ENCODE measurements at places on chromosomes 5 and 9. TPM values are rescaled to one million over a fixed set of nuclear protein-coding genes. Genes with fewer than 3 reads are reported as not detected.

DNA sequence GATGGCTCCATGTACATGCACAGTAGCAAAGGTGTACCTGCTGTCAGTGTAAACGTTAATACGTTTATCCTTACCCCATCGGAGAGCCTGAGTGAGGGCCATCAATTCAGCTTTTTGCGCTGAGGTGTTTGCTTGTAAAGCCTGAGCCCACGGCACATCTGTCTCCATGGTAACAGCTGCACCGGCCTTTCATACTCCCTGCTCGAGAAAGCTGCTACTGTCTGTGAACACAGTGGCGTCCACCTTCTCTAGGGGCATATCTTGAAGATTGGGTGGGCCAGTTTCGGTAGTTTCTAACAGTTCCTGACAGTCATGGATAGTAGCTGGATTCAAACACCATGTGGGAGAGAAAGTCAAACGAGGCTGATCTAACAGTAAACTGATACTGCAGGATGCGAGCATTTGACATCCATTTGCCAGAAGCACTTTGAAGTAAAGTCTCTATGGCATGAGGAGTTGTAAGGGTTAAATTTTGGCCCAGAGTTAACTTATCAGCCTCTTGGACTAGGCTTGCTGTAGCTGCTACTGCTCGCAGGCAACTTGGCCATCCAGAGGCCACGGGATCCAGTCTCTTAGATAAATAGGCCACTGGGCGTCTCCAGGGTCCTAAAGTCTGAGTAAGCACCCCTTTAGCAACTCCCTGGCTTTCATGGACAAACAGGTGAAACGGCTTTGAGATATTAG is 21.0 kb upstream of the RHOBTB3 start:
- no peak overlapping the region for H3K27ac ChIP-seq
- peaks cover 4% of the 10 kb centered on the region for H3K4me1 ChIP-seq
- peaks cover 8% of the 10 kb centered on the region for H3K27me3 ChIP-seq
- DNase-seq, result no peak
- H3K4me3 ChIP-seq, result no peak overlapping the region

DNA sequence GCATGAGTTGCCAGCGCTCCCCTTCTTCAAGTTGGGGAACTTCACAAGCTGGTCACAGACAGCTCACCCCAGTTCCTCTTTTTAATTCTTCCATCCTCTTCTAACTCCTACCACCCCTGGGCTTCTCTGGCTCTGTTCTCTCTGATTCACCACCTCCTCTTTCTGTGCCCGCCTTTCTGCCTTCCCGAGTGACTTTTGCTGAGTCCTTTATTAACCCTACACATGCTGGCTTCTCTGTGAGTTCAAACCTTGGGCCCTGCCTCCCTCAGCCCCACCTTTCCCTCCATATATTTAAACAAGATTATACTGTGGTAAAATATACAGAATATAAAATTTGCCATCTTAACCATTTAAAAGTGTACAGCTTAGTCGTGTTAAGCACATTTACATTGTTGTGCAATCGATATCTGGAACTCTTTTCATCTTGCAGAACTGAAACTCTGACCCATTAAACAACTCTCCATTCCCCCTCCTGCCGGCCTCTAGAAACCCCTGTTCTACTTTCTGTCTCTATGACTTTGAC is 32.0 kb downstream of the SLC46A2 start:
- DNase-seq, result no peak
- peaks cover 14% of the 10 kb centered on the region for H3K4me1 ChIP-seq
- H3K4me3 ChIP-seq, result no peak overlapping the region

DNA sequence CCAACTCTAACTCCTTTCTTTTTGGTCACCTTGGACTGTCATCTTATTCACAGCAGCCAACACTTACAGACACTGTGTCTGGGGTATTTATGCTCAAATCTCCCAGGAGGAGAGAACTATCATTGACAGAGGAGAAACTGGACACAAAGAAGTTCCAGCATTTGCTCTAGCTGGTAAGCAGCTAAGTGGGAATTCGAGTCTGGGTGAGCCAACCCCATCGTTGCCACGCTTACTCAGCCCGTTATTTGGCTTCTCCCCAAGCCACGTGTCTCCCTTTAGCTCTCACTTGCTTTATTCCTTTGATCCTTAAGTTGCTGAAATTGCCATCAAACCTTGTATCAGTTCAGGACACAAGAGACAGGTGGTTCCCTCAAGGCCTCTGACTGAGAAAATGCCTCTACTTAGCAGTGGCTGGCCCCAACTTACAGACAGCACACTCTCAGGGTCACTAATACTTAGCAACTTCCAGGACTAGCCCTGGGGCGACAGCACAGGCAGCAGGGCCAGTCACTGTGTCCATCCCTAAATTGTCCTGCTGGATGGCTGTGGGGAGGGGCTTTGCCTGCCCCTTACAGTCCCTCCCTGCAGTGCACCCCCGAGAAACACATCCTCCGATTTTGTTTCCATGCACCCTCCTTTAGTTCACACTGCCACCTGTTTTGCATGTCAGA is 1.4 kb downstream of the SLC36A2 start:
- H3K27me3 ChIP-seq, result peaks cover 84% of the 10 kb centered on the region
- DNase-seq, result no peak
- no peaks in the 10 kb centered on the region for H3K36me3 ChIP-seq
- no peaks in the 10 kb centered on the region for H3K4me1 ChIP-seq

Gene KCNN2
- not detected for total RNA-seq

Gene IL5
- not detected for total RNA-seq

Gene ACTBL2
- not detected for total RNA-seq

Gene EQTN
- not detected for total RNA-seq

Data from T-helper 17 cell (primary cell).